ENCODE measurements at places on chromosomes 3 and 15.

GRCh38 chr3:16788440-16789056 lies 96.2 kb upstream of the PLCL2 start:
- DNase-seq = no peak

DNA sequence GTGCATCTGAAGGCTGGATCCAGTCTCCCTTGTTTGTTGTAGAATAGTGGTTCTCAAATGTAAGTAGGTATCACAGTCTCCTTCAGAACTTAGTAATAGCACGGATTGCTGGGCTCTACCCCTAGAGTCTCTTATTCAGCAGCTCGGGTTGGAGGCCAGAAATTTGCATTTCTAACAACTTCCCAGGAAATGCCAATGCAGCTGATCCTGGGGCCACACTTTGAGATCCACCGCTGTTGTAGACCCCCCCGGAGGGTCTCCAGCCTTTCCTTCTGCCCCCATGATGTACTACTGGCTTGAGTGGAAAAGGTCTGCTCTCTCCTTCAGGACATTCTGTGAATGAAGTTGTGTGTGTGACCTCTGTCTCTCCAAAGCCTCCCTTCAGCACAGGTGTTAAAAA lies 153.8 kb upstream of the CTNNB1 start:
- DNase-seq = no peak

DNA sequence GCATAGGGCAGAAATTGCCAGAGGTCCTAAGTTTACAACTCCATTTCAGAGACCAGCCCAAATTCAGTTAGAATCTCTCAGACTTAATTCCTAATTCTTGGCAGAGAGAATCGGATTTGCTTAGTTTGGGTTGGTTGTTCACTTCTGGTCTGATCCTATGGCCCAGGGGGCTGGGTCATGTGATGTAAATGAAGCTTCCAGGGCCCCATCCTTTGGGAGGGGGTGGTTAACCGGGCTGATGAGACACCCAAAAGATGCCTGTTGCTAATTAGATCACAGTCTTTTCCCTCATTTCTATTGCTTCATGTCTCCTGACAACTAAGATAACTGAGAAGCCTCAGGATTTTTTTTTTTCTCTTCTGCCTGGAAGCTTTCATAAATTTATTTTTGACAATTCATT lies 11.1 kb upstream of the ZNF620 start:
- no peak for DNase-seq

DNA sequence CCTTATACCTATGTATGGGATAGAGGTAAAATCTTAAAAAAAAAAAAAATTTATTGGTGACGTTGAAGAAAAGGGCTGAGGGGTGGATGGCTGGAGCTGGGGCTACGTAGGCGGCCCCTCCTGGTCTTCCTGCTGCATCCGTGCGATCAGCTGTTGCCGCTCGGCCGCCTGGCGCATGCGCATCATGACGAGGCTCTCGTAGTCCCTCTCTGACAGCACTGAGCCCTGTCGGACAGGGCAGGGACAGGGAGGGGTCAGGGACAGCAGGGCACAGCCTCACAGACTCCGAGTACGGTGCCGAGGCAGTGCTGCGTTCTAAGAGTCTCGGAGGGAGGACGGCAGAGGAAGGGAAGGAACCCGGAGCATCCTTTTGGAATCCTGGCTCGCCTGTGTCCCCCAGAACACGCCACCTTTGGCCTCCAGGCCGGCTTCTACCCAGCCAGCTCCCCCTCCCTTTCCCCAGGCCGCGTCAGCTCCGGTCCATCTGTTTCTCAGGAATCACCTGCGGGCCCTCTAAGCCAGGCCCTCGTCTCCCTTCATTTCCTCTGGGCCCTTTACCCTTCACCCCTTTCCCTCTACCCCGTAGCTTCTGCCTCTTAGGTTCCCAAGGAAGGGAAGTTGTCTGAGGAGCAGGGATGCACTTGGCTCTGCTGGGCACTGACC lies 1.8 kb upstream of the C15orf62 start:
- DNase-seq = no peak

- DNase-seq = peak; percentile 88
These were observed 9.3 kb downstream of the STRA6 start for GRCh38 chr15:74193299-74193718.

GRCh38 chr3:155960060-155960459 lies 89.6 kb downstream of the GMPS start:
- no peak for DNase-seq

DNA sequence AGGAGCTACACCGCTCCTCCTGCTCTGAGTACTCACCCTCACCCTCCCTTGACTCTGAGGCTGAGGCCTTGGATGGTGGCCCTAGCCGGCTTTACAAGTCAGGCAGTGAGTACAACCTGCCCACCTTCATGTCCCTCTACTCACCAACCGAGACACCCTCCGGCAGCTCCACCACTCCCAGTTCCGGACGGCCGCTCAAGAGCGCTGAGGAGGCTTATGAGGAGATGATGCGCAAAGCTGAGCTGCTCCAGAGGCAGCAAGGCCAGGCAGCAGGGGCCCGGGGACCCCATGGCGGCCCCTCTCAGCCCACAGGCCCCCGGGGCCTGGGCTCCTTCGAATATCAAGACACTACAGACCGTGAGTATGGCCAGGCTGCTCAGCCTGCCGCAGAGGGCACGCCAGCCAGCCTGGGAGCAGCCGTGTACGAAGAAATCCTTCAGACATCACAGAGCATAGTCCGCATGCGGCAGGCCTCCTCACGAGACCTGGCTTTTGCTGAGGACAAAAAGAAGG lies 21.2 kb upstream of the APEH start:
- DNase-seq = no peak

DNA sequence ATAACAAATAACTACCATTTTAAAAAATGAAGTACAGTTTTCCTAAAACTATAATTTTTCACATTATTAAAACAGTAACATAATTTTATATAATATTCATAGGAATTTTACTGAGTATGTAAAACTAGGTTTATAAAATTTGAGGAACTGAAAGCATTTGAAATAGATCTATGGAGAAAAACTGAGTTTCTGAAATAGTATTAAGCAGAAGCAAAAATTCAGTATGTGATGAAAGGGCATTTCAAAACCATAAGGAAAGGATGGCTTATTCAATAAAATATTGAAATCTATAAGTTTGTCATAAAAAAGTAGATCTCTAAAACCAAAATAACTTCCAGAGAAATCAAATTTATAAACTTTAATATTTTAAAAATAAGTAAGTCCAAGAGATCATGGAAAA lies 53.4 kb downstream of the GBE1 start:
- no peak for DNase-seq

DNA sequence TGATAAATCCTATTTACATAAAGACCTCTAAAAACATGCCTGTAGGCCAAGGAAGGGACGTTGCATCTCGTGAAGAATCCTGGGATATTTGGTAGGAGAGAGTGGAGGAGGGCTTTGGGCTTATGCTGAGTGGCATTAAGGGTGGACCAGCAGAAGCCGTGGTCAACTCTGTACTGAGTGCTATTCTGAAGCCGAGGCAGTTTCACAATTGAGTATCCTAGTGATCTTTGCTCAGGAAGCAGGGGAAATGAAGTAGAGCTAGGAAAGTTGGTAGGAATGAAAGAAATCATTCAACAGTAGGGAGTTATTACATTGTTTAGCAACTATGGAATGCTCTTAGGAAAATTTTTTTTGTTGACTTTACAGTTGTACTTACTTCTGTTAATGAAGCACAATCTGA lies 24.2 kb downstream of the MCTP2 start:
- no peak for DNase-seq

Data from epithelial cell of proximal tubule (primary cell).